NCI-H345 (cell line): ENCODE measurements at places on chromosomes 6 and 20.

DNA sequence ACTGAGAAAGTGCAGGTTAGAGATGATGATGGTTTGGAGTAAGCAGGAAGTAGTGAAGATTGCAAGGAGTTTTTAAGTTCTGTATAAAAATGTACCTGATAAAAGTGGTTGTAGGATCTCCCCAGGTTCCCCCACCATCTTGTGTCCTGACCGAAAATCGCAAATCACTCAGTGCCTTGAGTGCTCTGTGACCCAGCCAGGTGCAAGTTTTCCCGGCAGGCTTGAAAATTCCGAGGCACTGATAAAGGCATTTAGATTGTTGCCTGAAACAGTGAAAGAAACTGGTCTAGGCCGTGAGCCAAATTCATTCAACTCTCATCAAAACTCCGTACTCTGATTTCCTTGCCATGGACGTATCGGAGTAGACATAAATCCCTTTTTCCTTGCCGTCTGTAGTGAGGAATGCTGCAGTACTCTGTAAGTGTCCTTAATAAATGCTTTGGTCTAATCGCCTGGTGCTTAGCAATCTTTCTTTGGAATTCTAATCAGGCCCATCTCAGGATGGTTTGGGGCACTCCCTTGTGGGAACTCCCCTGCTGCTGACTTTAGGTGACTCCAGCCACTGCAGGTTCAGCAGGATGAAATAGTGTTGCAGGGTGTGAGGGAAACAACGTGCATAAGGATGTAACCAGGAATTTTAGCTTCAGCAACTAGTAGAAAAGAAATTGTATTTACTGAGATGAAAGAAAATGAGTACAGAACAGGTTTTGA is 1199.8 kb upstream of the MAP3K7 start:
- no peak for DNase-seq

DNA sequence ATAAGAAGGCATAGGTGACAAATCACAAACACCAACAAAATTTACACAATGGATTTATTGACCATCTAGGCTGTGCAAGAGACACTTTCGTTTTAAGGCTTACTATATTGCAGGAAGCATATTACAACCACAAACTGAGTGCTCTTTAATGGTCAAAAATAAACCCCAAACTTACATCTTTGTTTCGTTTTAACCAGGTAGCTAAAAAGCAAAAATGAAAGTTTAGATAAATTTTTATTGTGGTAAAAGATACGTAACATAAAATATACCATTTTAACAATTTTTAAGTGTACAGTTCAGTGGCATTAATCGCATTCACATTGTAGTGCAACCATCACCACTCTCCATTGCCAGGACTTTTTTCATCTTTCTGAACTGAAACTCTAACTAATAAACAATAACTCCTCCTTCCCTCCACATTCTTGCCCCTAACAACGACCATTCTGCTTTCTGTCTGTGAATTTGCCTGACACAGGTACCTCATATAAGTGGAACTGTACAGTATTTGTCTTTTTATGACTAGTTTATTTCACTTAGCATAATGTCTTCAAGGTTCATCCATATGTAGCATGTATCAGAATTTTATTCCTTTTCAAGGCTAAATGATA is 32.3 kb upstream of the DUSP22 start:
- no peak for DNase-seq

- DNase-seq: no peak
Observed at GRCh38 chr20:61662968-61663331, 402.7 kb downstream of the TAF4 start.

- no peak for DNase-seq
Observed at GRCh38 chr6:50093938-50094272, 44.2 kb upstream of the DEFB112 start.

- DNase-seq: no peak
Observed at GRCh38 chr6:137910424-137910834, 43.4 kb downstream of the TNFAIP3 start.

DNA sequence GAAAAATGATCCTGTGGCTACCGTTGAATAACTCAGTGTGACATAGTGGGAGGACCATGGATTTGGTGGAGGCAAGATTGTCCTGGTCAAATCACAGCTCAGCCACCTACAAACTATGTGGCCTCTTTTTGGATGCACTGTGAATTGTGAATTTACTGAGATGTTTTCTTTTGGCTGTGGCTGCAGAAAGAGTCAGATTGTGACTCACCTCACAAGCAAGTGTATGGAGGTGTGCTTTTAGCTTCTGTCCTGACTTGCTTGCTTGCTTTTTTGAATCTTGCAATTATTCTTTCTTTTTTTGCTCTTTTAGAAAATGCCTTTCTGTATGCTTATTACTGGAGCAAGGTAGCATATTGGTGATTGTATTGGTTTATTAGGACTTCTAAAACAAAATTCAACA is 122.9 kb upstream of the FOXO3 start:
- no peak for DNase-seq

GRCh38 chr20:23159947-23160318 is 73.8 kb upstream of the CD93 start:
- DNase-seq: no peak

GRCh38 chr6:87904011-87904410 is 143.6 kb upstream of the SPACA1 start:
- DNase-seq: no peak

GRCh38 chr20:47205577-47206123 is 150.8 kb downstream of the ZMYND8 start:
- DNase-seq: peak; percentile 81

GRCh38 chr20:33686984-33687366 is 790 bp upstream of the E2F1 start:
- no peak for DNase-seq

- DNase-seq: no peak
Observed at GRCh38 chr6:49551866-49552129, 1.3 kb downstream of the C6orf141 start.

DNA sequence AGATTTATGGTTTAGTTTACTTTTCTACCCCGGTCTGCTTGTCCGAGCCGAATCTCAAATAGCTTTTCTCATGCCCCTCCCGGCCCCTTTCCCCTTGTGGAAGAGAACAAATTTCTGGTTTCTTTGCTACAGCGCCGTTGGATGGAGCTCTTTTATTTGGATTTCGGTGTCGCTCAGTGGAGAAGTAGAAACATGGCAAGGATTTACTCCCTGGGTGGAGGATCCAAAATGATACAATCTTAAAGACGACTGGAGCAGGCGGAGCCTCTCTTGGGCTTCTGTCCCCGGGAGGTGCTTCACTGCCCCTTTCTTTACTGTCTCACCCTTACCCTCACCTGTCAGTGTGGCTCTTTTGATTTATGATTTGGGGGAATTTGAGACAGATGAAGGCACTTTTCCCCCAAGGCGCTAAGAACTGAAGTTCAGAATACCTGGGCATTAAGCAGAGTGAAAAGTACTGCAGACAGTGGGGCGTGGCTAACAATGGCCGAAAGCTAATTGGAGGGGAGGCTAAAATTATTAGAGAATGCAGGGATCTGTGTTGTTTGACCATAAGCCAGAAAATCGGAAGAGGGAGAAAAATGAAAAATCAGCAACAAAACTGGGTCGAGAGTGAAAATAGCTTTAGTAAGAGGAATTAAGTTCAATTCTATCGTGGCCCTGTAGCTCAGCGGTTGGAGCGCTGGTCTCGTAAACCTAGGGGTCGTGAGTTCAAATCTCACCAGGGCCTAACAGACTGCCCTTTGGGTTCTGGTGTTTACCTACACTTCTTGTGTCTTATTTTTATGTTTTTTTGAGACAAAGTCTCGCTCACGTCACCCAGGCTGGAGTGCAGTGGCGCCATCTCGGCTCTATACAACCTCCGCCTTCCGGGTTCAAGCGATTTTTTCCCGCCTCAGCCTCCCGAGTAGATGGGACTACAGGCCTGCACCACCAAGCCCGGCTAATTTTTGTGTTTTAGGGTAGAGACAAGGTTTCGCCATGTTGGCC is 145.1 kb upstream of the ZNF184 start:
- DNase-seq: no peak

DNA sequence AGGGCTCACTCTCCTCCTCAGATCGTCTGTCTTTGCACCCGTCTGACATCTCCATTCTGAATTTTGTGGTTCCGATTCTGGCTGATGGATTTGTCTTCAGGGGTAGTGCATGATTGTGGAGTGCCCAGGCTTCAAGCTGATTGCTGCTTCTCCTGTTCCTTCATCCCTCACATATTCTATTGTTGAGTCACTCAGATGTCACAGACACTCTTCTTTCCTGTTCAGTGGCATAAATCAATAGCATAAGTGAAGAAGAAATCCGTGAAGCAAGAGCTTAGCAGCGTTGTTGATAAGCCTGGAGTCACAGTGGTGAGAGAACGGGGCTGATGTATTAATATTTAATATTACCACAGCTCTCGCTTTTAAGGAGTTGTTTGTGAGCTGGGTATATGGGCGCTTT is 152.5 kb downstream of the MTHFD1L start:
- no peak for DNase-seq

- no peak for DNase-seq
Observed at GRCh38 chr20:34527016-34527415, 10.8 kb downstream of the DYNLRB1 start.

- DNase-seq: no peak
Observed at GRCh38 chr6:9484091-9484490, 930.8 kb downstream of the TFAP2A start.
